ENCODE measurements at places on chromosomes 5 and 9. TPM values are rescaled to one million over a fixed set of nuclear protein-coding genes. Genes with fewer than 3 reads are reported as not detected.

DNA sequence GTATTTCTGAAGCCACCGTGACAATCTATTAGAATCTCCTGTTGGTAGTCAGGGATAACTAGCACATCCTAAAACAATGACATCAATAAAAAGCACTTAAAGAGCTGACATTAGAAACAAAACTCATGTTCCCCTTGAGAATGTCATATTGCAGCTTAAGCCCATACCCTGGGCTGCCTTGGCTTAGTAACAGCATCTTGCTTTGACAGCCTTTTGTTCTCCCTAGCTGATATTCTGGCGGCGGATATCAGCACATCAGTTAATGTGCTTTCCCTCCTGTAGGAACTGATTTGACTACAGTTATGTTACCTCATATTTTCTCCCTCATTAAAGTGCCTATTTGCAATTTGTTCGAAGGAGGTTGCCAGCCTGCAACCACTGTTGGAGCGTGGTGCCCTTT lies 214.1 kb downstream of the CD180 start:
- no peaks in the 10 kb centered on the region for H3K4me1 ChIP-seq
- no peak overlapping the region for H3K4me3 ChIP-seq
- DNase-seq, result no peak

- DNase-seq, result no peak
- peaks cover 19% of the 10 kb centered on the region for H3K36me3 ChIP-seq
- H3K4me1 ChIP-seq, result peaks cover 37% of the 10 kb centered on the region
- peaks cover 2% of the 10 kb centered on the region for H3K27me3 ChIP-seq
- H3K4me3 ChIP-seq, result no peak overlapping the region
These were observed 112.5 kb downstream of the CEMIP2 start for GRCh38 chr9:71655778-71656177.

Gene DBH
- total RNA-seq, result not detected

Gene PIK3R1
- 141 TPM for total RNA-seq

- no peaks in the 10 kb centered on the region for H3K4me1 ChIP-seq
- no peaks in the 10 kb centered on the region for H3K36me3 ChIP-seq
- H3K27me3 ChIP-seq, result no peaks in the 10 kb centered on the region
- H3K4me3 ChIP-seq, result no peak overlapping the region
- no peak for DNase-seq
- no peak overlapping the region for H3K27ac ChIP-seq
These were observed 400.0 kb downstream of the ARRDC3 start for GRCh38 chr5:90983148-90983547.

DNA sequence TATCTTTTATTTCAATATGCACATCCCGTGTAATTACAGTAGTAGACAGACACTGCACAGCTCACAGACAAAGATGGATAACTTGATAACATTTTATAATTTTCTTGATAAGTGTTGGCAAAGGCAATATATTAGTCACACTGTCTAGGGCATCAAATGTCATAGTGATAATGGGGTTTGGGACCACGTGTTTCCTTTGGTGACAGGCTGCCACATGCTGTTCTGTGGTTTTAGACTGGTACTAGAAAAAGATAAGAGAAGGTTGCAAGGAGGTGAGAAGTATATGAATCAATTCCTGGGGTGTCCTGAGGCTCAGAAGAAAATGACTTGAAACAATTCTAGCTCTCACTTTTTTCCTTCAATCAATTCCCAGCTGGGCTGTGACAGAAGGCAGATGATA lies 258.8 kb upstream of the CHD1 start:
- H3K36me3 ChIP-seq, result no peaks in the 10 kb centered on the region
- H3K4me1 ChIP-seq, result peaks cover 3% of the 10 kb centered on the region
- DNase-seq, result no peak
- no peak overlapping the region for H3K27ac ChIP-seq

GRCh38 chr5:133364936-133365707 lies 247.2 kb downstream of the FSTL4 start:
- H3K4me1 ChIP-seq, result no peaks in the 10 kb centered on the region
- H3K27me3 ChIP-seq, result peaks cover 25% of the 10 kb centered on the region
- H3K4me3 ChIP-seq, result no peak overlapping the region
- DNase-seq, result no peak

- H3K27ac ChIP-seq, result peak overlapping the region; percentile 78
- no peaks in the 10 kb centered on the region for H3K36me3 ChIP-seq
- no peak for DNase-seq
These were observed 931 bp downstream of the FAM219A start for GRCh38 chr9:34457266-34458012.

Gene NUTM2G
- total RNA-seq, result not detected

Gene C5orf58
- not detected for total RNA-seq

Gene TNFSF8
- 1.9 TPM for total RNA-seq

Gene ZNG1C
- 23.6 TPM for total RNA-seq

GRCh38 chr9:79193001-79193400 lies 378.8 kb upstream of the TLE4 start:
- no peak overlapping the region for H3K4me3 ChIP-seq
- H3K27me3 ChIP-seq, result peaks cover 11% of the 10 kb centered on the region
- no peaks in the 10 kb centered on the region for H3K4me1 ChIP-seq
- no peak overlapping the region for H3K27ac ChIP-seq

GRCh38 chr5:119355685-119356611 lies at the start of gene TNFAIP8:
TNFAIP8 (plus strand) TSS chr5:119356019; CDS start chr5:119356091, 72 bp downstream.
- H3K4me1 ChIP-seq, result peaks cover 78% of the 10 kb centered on the region
- peak within 1 kb of the TSS; percentile 97 for H3K4me3 ChIP-seq
- DNase-seq, result peak; percentile 92
- peak within 1 kb of the TSS; percentile 85 for H3K27ac ChIP-seq

DNA sequence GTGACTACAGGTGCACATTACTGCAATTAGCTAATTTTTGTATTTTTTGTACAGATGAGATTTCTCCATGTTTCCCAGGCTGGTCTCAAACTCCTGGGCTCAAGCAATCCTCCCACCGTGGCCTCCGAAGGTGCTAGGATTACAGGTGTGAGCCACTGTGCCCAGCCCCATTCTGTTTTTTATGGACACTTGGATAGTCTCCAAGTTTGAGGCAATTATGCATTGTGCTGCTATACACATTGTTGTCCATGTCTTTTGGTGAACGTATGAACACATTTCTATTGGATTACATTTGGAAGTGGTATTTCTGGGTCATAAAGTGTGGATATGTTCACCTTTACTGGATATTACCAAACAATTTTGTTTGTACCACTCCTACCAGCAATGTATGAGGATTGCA lies 22.4 kb upstream of the PLPP1 start:
- H3K4me1 ChIP-seq, result no peaks in the 10 kb centered on the region
- H3K36me3 ChIP-seq, result no peaks in the 10 kb centered on the region
- no peak overlapping the region for H3K4me3 ChIP-seq
- no peak for DNase-seq
- H3K27ac ChIP-seq, result no peak overlapping the region
- H3K27me3 ChIP-seq, result peaks cover 7% of the 10 kb centered on the region

GRCh38 chr5:139552893-139553575 lies 8.1 kb upstream of the UBE2D2 start:
- no peak overlapping the region for H3K4me3 ChIP-seq
- DNase-seq, result no peak
- no peaks in the 10 kb centered on the region for H3K27me3 ChIP-seq
- H3K36me3 ChIP-seq, result no peaks in the 10 kb centered on the region

- H3K27me3 ChIP-seq, result no peaks in the 10 kb centered on the region
- H3K4me3 ChIP-seq, result no peak overlapping the region
- H3K4me1 ChIP-seq, result no peaks in the 10 kb centered on the region
- DNase-seq, result no peak
These were observed 38.0 kb upstream of the SLC44A1 start for GRCh38 chr9:105206496-105206820.

DNA sequence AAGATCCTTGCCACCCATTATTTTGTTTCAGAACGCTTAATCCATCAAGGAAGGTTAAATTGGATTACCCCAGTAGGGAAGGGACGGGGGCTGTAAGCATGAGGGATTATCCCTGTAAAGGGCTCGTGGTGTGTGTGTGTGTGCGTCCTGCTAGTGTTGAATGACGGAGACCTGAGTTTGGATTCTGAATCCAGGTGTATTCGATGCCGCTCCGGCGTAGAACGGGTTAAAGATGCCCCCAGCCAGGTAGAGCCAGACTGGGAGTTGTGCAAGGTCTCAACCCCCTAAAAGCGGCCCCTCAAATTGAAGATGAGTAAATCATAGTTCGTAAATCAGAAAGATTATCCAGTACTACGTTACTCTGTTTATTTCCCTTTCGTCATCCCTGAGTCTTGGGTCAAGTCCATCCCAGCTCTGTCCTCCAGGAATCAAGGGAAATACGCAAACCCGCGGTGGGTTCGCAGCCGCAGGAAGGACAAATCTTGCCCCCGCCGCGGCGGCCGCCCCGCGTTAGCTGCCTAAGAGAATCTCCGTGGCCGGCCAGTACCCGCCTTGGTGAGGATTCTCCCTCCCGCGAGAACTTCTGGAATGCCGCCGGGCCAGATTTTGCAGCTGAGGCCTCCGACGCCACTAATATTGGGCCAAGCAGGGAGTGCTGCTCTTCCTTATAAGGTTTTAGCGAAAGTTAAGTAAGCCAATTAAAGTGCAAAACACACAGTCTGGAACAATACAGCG lies 586 bp upstream of the MTAP start:
- H3K4me1 ChIP-seq, result peaks cover 23% of the 10 kb centered on the region
- peak overlapping the region; percentile 98 for H3K4me3 ChIP-seq
- H3K36me3 ChIP-seq, result no peaks in the 10 kb centered on the region
- DNase-seq, result no peak
- peaks cover 10% of the 10 kb centered on the region for H3K27me3 ChIP-seq

Gene BHMT2
- total RNA-seq, result not detected

Gene SMIM32
- not detected for total RNA-seq

Gene SLC6A19
- not detected for total RNA-seq

GRCh38 chr9:129281506-129282145 lies 103.6 kb upstream of the IER5L start:
- H3K36me3 ChIP-seq, result no peaks in the 10 kb centered on the region
- no peak overlapping the region for H3K4me3 ChIP-seq
- no peak for DNase-seq
- H3K27ac ChIP-seq, result no peak overlapping the region
- H3K27me3 ChIP-seq, result peaks cover 7% of the 10 kb centered on the region
- no peaks in the 10 kb centered on the region for H3K4me1 ChIP-seq

GRCh38 chr5:38121420-38121819 lies 136.9 kb upstream of the EGFLAM start:
- H3K4me3 ChIP-seq, result no peak overlapping the region
- peaks cover 9% of the 10 kb centered on the region for H3K4me1 ChIP-seq
- no peaks in the 10 kb centered on the region for H3K36me3 ChIP-seq
- no peak overlapping the region for H3K27ac ChIP-seq
- H3K27me3 ChIP-seq, result peaks cover 6% of the 10 kb centered on the region

- no peak for DNase-seq
- H3K36me3 ChIP-seq, result peaks cover 14% of the 10 kb centered on the region
- H3K4me1 ChIP-seq, result peaks cover 38% of the 10 kb centered on the region
- no peaks in the 10 kb centered on the region for H3K27me3 ChIP-seq
- peak overlapping the region; percentile 65 for H3K27ac ChIP-seq
- H3K4me3 ChIP-seq, result no peak overlapping the region
These were observed 190.2 kb upstream of the NR3C1 start for GRCh38 chr5:143593723-143594122.

GRCh38 chr5:135481387-135481786 lies 29.2 kb upstream of the TIFAB start:
- DNase-seq, result no peak
- no peaks in the 10 kb centered on the region for H3K4me1 ChIP-seq
- H3K27me3 ChIP-seq, result peaks cover 14% of the 10 kb centered on the region
- no peaks in the 10 kb centered on the region for H3K36me3 ChIP-seq
- no peak overlapping the region for H3K4me3 ChIP-seq

- H3K4me1 ChIP-seq, result peaks cover 40% of the 10 kb centered on the region
- H3K4me3 ChIP-seq, result no peak overlapping the region
- peaks cover 15% of the 10 kb centered on the region for H3K27me3 ChIP-seq
These were observed 216.1 kb downstream of the FSTL4 start for GRCh38 chr5:133396187-133396741.

Gene DNM1
- 0.52 TPM for total RNA-seq

DNA sequence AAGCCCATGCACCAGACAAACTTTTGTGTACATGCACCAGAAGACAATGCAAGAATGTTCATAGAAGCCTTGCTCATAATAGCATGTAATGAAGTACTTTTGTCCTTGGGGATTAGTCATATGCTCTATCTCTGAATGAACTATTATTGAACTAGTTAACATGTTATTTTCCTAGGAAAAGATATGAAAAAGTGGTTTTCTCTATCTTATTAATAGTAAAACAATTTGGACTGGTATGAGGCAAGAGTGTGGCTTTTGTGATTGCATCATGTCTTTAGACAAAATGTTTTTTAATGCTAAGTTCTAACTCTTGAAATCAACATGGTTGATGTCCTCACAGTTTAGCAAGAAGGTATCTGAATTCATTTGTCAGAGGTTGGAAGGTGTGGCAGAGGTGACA lies 55.7 kb upstream of the SPDL1 start:
- no peaks in the 10 kb centered on the region for H3K36me3 ChIP-seq
- no peak overlapping the region for H3K27ac ChIP-seq
- H3K4me1 ChIP-seq, result peaks cover 3% of the 10 kb centered on the region
- H3K4me3 ChIP-seq, result no peak overlapping the region

Gene BTNL3
- not detected for total RNA-seq

DNA sequence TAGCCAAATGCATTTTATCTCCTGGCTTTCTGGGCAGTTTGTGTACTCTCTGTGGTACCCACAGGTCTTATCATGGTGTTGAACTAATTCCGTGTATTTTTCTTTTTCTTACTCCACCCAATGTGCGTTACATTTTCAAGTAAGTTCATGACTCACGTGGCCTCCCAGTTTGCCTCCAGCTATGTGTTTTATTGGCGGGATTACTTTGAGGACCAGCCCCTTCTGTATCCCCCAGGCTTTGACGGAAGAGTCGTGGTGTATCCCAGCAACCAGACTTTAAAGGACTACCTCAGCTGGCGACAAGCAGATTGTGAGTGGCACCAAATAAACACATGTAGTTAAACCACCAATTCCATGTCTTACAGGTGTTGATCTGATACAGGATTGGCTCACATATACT lies 3.2 kb downstream of the THG1L start:
- H3K4me3 ChIP-seq, result no peak overlapping the region
- peaks cover 19% of the 10 kb centered on the region for H3K4me1 ChIP-seq
- no peak for DNase-seq
- H3K27me3 ChIP-seq, result no peaks in the 10 kb centered on the region

- peak overlapping the region; percentile 11 for H3K27ac ChIP-seq
- no peaks in the 10 kb centered on the region for H3K36me3 ChIP-seq
- no peak for DNase-seq
- H3K4me1 ChIP-seq, result peaks cover 8% of the 10 kb centered on the region
- peaks cover 18% of the 10 kb centered on the region for H3K27me3 ChIP-seq
- peak overlapping the region; percentile 91 for H3K4me3 ChIP-seq
These were observed 1.1 kb upstream of the SSBP2 start for GRCh38 chr5:81751836-81752643.

Gene FRMPD1
- total RNA-seq, result not detected

GRCh38 chr5:84378961-84379360 lies 5.7 kb downstream of the EDIL3 start:
- DNase-seq, result no peak
- no peak overlapping the region for H3K4me3 ChIP-seq
- peaks cover 16% of the 10 kb centered on the region for H3K27me3 ChIP-seq
- H3K27ac ChIP-seq, result no peak overlapping the region

Gene THBS4
- not detected for total RNA-seq

Measured in natural killer cell treated with Interleukin-12 subunit alpha and Interleukin-12 subunit beta and Interleukin-15 and Interleukin-18, amount 100 ng/mL, for 72 hours (primary cell).